COR-L47 (cell line): ENCODE measurements at places on chromosomes 16 and 17.

DNA sequence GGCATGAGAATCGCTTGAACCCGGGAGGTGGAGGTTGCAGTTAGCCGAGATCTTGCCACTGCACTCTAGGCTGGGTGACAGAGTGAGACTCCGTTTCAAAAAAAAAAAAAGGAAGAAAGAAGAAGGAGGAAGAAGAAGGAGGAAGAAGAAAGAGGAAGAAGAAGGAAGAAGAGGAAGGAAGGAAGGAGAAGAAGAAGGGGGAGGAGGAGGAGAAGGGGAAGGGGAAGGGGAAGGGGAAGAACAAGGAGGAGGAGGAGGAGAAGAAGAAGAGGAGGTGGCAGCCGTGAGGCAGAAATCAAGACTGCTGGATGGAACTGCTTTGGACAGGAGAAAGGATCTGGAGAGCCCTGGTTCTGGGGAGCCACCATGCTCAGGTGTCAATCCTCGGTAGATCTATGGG, 29.7 kb upstream of the PEMT start:
- DNase-seq = no peak

DNA sequence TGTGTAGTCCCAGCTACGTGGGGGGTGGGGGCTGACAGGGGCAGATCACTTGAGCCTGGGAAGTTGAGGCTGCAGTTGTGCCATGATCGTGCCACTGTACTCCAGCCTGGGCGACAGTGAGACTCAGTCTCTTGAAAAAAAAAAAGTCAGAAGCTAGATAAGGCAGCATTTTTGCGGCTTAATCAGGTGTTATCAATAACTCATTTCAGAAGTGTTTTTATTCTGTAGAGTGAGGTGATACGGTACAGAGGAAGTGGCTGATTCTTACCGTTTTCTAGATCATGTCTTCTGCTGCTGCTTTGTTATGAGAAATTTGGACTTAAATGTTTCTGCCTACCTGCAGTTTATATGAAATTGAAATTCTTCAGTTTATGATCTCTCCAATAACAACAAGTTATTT, 18.6 kb downstream of the ZC3H18 start:
- DNase-seq = no peak

GRCh38 chr16:84606081-84606875, 11.6 kb downstream of the COTL1 start:
- DNase-seq = no peak

- DNase-seq = no peak
These were observed 33.8 kb downstream of the MPRIP start for GRCh38 chr17:17076066-17076465.

DNA sequence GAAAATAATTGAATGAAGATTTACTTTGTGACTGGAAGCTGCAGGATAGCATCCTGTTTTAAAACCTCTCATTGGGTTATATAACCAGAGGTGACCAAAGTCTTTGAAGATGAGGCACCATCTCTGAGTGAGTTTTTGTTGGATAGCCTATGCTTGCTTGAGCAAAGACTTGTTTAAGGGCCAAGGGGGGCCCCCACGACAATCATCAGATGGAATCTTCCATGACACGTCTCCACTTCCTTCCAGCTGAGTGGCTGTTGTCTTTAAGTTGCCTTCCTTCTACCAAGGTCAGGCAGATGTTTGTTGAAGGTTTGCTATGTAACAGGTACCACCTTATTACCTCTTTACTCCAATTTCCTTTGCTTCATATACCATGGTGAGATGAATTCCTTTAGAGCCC, 188.8 kb downstream of the PRKCA start:
- no peak for DNase-seq

GRCh38 chr16:46583036-46583435, 38.1 kb downstream of the SHCBP1 start:
- DNase-seq = no peak

DNA sequence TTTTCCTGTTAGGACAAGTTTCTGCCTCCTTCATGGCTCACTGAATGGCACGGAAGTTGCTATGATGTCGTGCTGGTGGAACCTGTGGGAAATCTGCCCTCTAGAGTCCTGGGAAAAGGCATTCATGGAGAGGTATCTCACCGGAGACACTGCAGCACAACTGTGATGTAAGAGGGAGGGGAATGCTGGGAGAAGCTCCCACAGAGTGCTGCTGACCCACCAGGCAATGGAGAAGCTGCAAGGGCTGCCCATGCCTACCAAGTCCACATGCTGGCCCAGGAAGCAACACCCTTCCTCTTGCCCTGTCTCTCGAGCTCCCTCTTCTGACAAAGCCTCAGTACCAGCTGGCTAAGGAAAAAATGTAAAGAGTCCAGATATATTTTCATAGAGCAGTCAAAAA, 45.2 kb upstream of the SLC5A11 start:
- no peak for DNase-seq

DNA sequence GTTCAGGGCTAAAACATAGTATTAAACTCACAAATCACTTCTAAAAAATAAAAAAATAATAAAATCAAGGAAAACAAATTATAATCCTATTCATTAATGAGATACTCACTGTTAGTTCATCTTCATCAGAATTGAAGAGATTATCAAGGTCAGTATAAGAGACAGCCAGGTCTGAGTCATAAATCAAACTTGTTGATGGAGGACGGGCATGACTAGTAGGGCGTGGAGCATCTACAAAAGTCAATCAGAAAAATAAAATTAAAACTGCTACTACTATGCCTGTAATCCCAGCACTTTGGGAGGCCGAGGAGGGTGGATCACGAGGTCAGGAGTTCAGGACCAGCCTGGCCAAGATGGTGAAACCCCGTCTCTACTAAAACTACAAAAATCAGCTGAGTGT, 59.1 kb upstream of the INTS2 start:
- DNase-seq = no peak

- no peak for DNase-seq
These were observed 151.7 kb downstream of the FOXL1 start for GRCh38 chr16:86730086-86730485.

- no peak for DNase-seq
These were observed 409.7 kb upstream of the CDH8 start for GRCh38 chr16:62445909-62446308.

DNA sequence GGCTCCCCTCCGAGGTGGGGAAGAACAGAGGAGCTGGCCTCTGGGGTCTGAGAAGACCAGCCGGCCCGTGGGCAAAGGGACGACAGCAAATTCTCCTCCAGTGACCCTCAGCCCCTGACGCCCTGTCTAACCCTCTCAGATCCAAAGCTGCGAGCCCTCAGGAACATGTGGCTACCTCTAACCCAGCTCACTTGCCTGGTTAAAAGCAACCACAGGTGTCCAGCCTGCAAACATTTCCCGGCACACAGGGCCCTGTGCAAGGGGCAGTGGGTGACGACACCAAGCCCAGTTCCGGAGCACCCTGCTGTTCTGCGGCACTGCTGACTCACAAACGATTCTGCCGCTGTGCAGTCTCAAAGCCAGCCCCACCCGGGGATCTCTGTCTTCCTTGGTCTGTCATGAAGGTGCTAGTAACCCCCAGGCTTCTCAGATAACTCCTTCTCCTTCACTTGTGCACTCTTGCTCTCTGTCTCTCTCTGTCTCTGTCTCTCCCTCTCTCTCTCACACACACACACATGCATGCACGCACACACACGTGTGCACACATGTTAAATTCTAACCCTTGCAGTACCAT, 23.0 kb downstream of the WNT3 start:
- DNase-seq = no peak

GRCh38 chr16:87331241-87331801, 14.1 kb upstream of the C16orf95 start:
- no peak for DNase-seq

GRCh38 chr17:58219007-58219788, at the start of gene MKS1:
Gene MKS1 (minus strand): TSS chr17:58219255. CDS start chr17:58219230, 25 bp downstream.
- peak; percentile 92 for DNase-seq

- DNase-seq = no peak
These were observed 5.7 kb downstream of the DUSP3 start for GRCh38 chr17:43772877-43773648.

GRCh38 chr17:48541577-48542113, 3.3 kb downstream of the HOXB2 start:
- DNase-seq = peak; percentile 55
